Stimulated activated CD4-positive, alpha-beta T cell treated with anti-CD3 and anti-CD28 coated beads, TNF-alpha, amount 100 ng/mL, for 4 hours (primary cell): ENCODE measurements at places on chromosomes 4 and X.

GRCh38 chr4:5812506-5813229, 80.2 kb downstream of the CRMP1 start:
- no peak for DNase-seq

GRCh38 chr4:52824603-52825459, 37.3 kb upstream of the RASL11B start:
- no peak for DNase-seq

- no peak for DNase-seq
These were observed 312.9 kb downstream of the NAF1 start for GRCh38 chr4:162853788-162854187.

DNA sequence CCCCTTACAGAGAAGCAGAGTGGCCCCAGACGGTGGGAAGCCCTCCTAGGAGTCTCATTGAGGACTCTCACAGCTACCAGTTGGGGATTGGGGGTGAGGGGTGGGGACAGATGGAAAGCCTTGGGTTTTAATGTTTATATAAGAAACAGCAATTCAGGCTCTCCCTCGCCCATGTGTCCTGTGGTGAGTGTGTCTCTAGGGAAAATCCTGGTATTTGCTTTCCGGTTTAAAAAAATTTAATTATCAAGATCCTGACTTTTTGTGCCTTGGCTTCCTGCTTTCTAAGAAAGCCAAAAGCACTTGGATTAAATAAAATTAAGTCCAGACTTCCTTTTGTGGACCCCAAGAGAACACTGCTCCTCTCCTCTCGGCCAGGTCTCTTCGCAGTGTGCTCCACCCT, 93.8 kb downstream of the SOWAHB start:
- DNase-seq = no peak

- no peak for DNase-seq
These were observed 229.6 kb downstream of the UNC5C start for GRCh38 chr4:95319169-95319568.

- no peak for DNase-seq
These were observed 46.0 kb upstream of the CLNK start for GRCh38 chr4:10730590-10730989.

DNA sequence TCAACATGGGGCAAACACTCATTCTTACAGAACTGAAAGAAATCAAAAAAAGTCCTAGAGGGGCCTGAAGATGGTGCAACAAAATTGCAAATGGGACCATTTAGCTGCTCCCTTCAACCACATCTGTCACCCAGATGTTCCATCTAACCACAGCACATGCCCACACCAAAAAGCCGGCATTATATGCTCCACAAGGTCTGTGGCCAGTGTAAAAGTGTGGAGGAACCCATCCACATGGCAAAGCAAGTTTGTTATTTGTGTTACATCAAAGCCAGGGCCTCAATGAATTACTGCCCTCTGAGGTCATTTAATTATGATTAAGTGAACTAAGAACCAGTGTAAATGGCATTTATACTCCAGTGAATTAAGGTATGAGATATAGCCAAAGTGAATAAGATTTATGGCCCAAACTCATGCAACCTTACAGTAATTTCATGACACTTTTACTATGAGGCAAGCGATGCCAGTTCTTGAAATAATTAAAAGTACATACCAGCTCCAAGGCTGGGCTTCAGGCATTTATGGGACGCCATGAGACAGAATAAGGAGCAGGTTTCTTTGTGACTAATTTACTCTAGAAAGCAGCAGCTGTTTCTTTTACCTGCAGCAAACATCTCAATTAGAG, 48.7 kb upstream of the FGF16 start:
- no peak for DNase-seq

DNA sequence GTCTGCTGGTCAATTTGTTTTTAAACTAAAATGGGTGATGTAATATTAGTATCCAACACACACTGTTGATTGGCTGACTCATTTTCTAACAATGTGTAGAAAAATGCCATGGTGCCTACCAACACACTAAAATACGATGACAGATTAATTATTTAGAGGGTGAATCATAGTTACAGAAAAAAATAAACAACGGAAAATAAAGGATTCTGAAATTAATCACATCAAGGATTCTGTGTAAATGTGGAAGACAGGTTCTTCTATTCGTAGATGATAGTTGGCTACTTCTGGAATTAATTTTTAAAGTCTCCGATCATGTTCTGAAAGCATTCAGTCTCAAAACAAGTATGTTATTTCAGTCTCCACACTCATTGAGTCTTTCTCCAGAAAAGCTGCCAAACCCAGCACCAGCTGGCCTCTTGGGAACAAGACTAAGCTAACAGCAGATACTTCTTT, 8.2 kb upstream of the IQCM start:
- no peak for DNase-seq

DNA sequence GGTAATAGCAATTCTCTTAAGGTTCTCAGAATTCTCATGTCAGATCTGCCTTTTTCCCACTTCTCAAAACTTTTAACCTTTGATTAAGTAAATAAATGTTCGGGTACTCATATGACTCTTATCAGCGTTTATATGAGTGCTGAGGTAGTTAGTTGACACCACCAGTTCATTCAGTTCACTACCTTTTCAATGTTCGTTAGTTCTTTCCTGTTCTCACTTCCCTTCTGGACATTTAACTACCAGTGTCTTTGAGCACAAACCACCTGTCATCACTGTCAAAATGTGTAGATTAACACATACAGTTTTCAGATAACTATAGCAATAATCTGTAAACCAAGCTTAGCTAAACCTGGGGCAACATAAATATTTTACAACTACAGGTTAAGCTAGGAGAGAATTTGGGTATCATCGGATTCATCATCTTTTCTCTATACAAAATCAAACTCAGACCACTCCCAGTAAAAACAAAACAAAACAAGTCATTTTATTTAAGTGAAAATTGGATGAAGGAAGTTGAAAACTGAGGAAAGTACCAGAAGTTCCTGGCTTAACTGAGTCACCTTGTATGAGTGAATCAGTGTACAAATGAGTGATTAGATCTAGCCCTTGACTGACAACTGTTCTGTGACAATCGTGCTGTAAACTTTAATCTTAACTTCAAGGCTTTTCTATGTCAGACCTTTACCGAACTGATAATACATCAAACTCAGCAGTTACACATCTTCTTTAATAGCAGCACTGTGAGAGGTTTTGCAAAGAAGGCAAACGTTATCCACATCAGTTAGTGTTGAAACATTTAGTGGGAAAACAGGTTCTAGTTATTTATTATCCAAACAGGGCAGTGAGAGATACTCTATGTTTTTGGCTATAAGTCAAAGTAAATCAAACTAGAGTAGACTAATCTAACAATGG, 41.9 kb downstream of the ARHGEF38 start:
- DNase-seq = no peak
